HAP-1 (cell line): ENCODE measurements at places on chromosomes 1 and 21.

GRCh38 chr1:110087812-110088738 is 17.6 kb upstream of the ALX3 start:
- peak; percentile 48 for DNase-seq

GRCh38 chr1:10604966-10605365 is 130.2 kb downstream of the PEX14 start:
- DNase-seq: no peak

DNA sequence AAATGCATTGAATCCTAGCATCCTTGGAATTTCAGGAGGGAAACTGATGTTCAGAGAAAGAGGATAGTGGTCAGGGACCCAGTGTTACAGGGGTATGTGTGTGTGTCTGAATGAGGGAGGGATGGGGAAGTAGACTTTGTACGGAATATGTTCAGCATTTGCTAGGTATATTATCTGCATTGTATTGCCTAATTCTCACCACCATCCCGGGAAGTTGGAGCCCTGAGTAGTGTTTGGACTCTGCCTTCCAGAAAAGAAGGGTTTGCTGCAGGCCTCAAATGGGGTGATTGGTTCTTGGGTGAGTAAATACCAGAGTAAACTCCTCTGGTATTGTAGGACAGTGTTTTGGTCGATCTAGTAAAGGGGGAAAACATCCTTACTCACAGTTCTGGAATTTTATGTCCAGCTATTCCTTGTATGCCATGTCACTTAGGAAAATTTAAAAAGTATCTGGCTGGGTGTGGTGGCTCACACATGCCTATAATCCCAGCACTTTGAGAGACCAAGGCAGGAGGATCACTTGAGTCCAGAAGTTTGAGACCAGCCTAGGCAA is 7.1 kb upstream of the ZNF496 start:
- DNase-seq: no peak

DNA sequence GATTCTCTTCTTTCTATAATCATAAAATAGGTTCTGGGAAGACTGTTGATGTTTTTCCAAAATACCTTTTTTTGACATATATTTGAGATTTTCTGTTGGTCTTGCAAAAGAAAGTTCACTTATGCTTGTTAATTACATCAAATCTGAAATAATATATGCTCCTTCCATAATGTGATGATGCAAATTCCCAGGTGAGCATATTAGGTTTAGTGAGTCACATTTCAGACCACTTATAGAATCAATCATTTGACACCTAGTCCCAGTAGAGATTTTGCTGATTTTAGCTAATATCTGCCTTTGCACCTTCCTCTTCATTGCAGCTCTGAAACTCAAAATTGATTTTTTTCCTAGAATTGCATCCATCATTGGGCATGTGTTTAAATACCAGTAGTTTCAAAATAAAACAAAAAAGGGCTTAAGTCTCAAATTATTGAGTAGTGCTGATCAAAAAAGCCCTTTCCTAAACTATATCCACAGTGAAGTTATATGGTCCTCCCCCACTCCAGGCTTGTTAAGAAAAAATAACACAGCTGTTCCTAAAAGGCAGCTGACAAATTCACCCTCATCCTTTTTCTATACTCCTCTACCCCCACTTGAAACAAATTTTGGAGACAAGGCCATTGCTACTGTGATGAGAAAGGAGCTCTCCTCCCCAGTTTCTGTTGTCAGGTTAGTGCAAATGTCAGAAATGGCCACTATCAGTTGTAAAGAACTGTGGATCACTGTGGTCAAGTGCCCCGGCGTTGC is 37.1 kb upstream of the KCNQ4 start:
- no peak for DNase-seq

GRCh38 chr1:109151146-109151990 is 37.5 kb downstream of the ELAPOR1 start:
- DNase-seq: peak; percentile 66

GRCh38 chr1:218426343-218426657 is 81.2 kb downstream of the TGFB2 start:
- DNase-seq: peak; percentile 47

- DNase-seq: no peak
Measured at GRCh38 chr1:8463144-8463927, 145.4 kb downstream of the SLC45A1 start.

DNA sequence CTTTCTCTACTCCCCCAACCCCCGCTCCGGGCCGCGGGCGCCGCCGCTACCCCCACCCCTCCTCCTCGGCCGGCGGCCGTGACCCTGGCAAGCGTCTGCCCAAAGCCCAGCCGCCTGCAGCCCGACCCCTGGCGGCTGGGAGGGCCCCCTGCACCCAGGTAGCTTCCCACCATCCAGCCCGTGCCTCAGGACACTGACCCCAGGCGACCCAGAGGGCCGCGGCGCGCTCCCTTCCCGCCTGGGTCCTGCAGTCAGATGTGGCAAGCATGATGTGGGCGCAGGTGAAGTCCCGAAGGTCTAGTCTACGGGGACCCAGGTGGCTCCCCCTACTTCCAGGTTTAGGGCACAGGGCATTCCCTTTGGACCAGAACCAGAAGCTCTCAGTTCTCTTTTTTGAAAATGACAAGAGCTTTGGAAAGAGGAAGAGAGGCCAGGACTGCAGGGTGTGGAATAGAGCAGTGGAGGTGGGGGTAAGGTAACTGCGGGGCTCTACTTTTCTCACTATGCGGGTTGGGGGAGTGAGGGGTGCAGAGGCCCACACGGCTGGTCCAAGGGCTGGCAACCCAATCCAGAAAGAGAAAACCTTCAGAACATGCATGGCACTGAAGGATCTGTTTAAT is at the start of gene DENND4B:
Gene DENND4B (minus strand): TSS at position 97 of the 620 bp plus-strand sequence. CDS start 2,344 bp downstream, outside the sequence.
- DNase-seq: peak; percentile 87

DNA sequence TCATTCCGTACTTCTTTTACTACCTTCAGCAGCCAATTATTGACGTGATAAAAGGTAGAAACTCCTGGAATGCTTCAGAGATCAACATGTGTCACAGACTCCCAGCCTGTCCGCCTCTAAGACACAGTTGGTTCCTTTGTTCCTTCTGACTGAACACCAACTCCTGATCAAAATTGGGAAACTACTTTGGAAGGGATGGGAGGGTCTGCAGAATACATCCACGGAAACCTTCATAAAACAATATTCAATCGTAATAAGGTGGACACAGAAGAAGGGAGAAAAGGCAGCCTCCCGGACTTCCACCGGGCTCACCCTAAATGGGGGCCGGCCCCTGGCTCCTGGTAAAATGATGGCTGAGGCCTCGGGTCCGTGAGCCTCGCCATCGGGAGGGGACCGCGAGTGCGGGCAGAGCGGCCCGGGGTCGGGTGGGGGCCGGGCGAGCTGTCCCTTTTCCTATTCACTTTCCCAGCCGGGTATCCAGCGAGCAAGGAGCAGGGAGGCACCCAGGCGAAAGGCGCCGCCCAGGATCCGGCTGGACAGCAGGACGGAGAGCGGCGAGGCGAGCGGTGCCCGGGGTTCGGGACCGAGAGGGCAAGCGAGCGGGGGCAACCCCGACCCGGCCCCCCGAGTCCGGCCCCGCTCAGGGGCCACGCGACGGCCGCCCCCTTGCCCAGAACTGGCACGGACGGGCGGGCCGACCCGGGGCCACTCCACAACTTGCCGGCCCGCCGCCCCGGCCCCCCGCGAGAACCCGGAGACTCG is 805 bp downstream of the NRIP1 start:
- no peak for DNase-seq

GRCh38 chr1:89125913-89126580 is at the start of gene GBP2:
Gene GBP2, minus strand, starts transcription at chr1:89126114. Its CDS starts 4,148 bp downstream, at chr1:89121966.
- DNase-seq: no peak

- DNase-seq: no peak
Measured at GRCh38 chr1:2238361-2239012, 10.4 kb downstream of the SKI start.

DNA sequence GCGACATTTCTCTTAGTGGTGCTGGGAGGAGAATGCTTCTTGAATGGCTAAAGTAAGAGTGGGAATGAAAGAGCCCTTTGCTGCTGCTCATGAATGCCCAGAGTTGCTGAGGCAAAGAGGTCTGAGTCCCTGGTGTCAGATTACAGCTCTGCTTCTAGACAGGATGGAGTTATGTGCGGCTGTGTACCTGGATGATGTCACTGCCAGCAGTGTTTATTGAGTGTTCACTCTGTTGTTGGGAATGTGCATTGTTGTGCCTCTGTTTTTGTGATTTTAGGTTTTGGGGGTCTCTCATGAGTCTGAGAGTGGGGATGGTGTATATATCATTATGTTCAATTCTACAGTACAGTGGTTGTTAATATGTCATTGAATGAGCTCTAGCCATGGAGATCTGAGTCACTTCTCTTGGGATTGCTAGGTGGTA is 2.7 kb downstream of the CDC14A start:
- DNase-seq: peak; percentile 66

DNA sequence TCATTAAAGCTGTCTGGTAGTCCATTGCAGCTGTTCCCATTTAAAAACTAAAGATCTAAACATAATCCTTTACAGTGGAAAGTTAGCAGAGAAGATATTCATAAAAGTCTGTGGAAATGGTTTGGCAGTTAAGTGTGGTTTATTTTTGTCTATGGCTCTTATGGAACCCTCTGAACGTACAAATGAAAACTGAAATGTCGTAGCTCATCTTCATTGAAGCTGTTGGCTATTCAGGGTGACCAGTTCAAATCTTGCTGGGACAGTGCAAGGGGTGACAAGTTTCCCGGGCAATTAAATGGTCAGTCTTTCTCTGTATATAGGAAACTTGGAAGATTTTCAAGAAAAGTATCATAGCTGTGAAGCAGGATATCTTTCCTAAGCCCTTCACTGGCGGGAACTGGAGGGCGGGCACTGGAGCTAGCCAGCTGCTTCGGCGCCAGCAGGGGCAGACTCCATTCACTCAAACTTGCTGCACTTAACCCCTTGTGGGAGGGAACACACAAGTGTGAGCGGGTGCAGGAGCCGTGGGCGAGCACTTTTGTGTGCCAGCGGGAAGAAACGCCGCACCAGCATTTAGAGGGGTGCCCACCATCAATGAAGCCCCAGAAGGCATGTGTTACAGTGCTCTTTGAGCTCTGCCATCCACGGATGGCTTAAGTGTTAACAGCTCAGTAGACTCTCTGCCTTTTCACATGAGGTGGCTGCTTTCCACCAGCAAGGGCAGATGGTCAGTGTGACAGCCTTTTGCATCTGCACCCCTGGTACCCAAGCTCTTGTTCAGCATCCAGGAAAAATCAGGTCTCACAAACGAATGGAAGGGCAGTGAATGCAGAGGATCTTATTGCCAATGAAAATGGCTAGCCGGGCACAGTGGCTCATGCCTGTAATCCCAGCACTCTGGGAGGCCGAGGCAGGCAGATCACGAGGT is 232.1 kb upstream of the KAZN start:
- DNase-seq: no peak

DNA sequence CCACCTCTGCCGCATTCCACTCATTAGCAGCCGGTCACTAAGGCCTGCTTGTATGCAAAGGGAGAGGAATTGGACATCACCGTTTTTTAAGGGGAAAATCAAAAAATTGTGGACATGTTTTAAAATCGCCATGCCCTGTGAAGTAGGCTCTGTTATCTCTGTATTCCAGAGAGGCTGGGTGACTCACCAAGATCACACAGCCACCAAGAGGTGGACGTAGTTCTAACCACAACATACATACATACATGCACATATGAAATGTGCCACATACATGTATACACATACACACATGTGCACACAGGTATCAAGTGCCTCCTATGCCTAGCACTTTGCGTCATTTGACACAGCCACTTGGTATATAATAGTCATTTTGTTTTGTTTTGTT is 16.0 kb upstream of the ZSCAN20 start:
- no peak for DNase-seq

DNA sequence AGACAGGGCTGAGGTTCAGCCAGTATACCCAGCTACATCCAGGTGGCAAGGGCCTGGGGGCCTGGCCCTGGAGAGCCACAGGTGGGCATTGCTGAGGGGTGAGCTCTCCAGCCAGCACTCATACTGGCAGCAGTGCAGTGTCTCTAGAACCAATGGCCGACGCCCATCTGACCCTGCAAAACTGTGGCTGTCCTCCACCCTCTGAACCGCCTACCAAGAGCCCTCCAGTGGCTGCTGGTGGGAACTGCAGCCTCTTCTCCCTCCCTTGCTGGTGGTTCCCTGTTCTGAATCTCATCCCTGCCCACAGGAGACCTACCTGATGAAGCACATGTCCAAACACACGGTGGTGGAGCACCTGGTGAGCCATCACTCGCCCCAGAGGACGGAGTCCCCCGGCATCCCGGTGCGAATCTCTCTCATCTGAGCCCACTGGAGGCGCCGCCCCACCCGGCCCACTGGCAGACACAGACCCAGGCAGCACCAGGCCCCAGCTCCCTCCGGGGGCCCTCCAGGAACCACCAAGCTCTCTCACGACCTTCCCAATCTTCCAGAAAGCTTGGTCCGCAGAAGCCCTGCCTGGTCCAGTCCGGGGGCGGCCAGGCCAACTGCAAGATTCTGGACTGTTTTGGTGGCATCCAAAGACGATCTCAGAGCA is 22.1 kb downstream of the A3GALT2 start:
- DNase-seq: peak; percentile 51

DNA sequence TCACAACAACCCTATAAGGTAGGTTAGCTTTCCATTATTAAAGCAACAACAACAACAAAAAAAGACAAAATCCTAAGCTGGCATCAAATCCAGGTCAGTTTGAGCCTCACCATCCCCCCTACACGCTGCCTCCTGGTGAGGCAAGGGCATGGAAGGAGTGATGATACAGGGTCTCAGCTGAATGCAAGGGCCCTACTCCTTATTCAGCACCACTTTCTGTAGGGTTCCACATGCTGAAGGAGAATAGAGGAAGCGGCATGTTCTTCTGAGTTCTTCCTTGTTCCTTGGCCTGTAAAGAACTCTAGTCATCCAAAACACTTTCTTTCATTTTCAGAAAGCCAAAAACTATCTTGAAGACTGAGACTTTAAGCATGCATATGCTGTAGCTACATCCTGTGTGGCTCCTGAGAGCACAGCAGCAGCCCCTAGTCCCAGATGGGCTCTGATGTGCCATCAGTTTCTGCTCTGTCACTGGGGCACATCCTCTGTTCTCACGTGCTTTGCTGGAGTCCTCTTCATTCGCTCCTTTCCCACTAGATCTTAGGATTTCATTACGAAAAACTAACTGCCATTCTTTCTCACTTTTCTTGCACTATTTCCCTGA is 6.2 kb downstream of the ILDR2 start:
- no peak for DNase-seq

DNA sequence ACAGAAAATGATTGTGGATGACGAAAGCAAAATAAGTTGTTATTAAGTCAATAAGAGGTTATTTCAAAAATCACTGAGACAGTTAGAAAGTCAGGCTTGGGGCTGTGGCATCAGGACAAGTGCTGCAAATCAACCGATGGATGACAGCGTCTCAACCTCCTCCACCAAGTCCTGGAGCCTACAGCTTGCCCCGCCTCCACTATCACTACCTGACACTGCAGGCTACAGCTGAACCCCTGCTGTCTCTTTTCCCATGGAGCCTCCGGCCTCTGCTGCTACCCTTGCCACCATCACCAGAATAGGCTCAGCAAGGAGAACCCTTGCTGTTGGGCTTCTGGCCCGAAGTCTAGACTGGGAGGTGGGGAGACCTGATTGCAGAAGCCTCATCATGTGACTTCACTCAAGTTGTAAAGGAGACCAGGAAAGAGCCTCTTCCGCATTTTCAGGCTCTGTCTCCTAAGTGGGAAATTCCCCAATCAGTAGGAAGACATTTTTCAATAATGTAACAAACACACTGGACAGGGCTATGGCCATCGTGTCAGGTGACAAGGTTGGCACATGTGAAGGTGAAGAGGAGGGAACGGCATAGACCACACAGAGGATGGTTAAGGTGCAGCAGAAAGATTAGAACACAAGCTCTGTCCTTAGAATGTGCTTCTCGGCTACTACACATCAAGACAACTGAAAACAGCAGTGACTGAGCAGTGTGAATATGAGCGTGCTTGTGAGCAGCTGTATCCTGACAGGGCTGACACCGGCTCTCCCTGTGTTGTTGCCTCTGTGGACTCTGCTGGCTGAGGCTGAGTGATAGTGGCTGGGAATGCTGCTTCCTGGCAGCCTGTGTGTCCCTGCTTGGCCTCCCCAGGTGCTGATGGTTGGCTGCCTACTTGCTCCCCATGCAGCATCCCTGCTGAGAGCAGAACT is 660.7 kb downstream of the PTPRU start:
- DNase-seq: no peak
